ENCODE measurements at places on chromosomes 16 and 17. TPM values are rescaled to one million over a fixed set of nuclear protein-coding genes. Genes with fewer than 3 reads are reported as not detected.

The TSEN54 gene
- total RNA-seq, result 6.8 TPM

The ZP2 gene
- not detected for total RNA-seq

The TSNAXIP1 gene
- 0.49 TPM for total RNA-seq

The G6PC1 gene
- total RNA-seq, result not detected

GRCh38 chr16:22955461-22956070, 141.6 kb downstream of the HS3ST2 start:
- DNase-seq, result no peak

GRCh38 chr17:16013943-16014407, 14.4 kb downstream of the TTC19 start:
- DNase-seq, result no peak

- no peak for DNase-seq
Observed at GRCh38 chr17:29003289-29003688, 2.5 kb downstream of the SEZ6 start.

All from left ventricle myocardium inferior (tissue), 1 donor.